ENCODE measurements at places on chromosomes 5 and 9.

GRCh38 chr9:88233091-88233490 lies 94.8 kb upstream of the SPATA31C2 start:
- no peak for DNase-seq

DNA sequence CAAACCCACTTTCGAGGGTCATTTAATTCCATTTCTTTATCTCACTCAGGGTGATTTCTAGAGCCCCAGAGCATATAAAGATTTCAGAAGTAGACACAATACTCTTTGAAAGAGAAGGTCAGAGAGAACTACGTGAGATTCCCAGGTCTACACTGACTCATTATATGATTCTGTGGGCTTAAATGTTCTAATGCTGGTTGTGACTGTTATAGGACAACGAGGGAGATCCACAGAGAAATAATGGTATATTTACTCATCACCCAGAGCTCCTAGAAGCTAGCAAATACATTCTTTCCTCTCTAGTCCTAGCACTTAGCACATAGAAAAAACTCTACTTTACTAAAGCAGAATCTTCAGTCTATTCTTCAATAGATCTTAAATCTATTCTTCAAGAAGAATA lies 39.4 kb upstream of the GRAMD2B start:
- peak; percentile 61 for DNase-seq

- DNase-seq, result peak; percentile 76
Observed at GRCh38 chr9:84668196-84669012, 1.1 kb upstream of the NTRK2 start.

- DNase-seq, result no peak
Observed at GRCh38 chr5:10521466-10522223, 42.2 kb upstream of the ANKRD33B start.

GRCh38 chr5:116347657-116348056 lies 227.0 kb downstream of the SEMA6A start:
- DNase-seq, result no peak

DNA sequence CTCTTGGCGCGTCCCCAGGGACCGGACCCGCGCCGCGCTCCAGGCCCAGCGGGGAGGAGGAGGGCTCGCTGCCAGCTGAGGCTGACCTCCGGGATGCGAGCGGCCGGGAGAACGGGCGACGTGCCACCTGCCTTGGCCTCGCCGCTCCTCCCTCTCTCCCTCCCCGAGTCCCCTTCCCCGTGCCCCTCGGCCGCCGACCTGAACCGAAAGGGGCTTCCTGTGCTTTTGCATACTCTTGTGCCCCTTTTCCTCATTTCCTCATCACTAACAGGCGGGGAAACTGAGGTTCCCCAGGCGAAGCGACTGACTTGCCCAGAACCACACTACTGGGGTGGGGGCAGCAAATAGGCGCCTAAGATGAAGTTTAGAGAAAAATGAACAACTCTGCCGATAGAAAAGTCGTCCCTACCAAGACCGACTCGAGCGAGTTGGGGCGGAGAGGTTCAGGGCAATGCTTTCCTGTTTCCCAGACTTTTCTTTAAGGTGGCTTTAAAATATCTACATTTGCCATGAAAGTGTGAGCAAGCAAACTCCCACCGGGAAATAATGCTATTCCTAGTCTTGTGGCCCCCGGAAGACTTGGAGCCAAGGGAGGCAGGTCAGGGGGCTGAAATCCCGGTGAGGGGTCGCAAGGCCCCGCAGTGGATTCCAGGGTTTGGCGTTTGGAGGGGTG lies 580 bp upstream of the DUSP1 start:
- peak; percentile 72 for DNase-seq
